ENCODE measurements at places on chromosomes 16 and 17. TPM values are rescaled to one million over a fixed set of nuclear protein-coding genes. Genes with fewer than 3 reads are reported as not detected.

DNA sequence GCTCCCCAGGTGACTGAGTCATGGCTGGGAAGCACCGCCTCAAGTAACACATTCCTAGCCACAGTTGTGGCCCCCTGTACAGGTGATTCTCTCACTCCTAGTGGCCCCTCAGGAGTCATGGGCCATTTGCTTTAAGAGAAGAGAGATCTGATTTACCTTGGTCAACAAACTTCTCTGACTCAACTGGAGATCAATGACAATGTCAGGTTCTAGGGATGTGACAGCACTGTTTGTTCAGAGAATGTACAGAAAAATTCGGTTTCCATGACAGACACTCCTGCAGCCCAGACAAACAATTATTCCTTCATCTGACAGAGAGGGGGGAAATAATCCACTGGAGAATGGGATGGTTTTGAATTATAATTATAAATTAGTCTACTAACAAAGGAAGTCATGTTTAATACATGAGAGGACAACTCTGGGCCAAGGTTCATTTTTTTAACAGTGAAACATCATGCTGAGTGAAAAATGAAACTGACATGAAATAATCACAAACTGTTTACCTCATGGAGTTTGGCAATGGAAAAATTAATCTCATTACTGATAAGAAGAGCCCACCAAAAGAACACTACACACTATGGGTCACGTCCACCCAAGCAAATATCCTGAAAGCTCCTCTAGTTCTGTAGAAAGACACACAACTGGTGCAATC, 9.7 kb downstream of the ERN1 start:
- peak; percentile 29 for DNase-seq

GRCh38 chr17:48760411-48760810, 31.9 kb upstream of the HOXB13 start:
- no peak for DNase-seq

GPRC5C gene
- not detected for total RNA-seq

SPIRE2 gene
- total RNA-seq: 18.9 TPM

Measured in A673 (cell line).